ENCODE measurements at places on chromosomes 1 and 21.

DNA sequence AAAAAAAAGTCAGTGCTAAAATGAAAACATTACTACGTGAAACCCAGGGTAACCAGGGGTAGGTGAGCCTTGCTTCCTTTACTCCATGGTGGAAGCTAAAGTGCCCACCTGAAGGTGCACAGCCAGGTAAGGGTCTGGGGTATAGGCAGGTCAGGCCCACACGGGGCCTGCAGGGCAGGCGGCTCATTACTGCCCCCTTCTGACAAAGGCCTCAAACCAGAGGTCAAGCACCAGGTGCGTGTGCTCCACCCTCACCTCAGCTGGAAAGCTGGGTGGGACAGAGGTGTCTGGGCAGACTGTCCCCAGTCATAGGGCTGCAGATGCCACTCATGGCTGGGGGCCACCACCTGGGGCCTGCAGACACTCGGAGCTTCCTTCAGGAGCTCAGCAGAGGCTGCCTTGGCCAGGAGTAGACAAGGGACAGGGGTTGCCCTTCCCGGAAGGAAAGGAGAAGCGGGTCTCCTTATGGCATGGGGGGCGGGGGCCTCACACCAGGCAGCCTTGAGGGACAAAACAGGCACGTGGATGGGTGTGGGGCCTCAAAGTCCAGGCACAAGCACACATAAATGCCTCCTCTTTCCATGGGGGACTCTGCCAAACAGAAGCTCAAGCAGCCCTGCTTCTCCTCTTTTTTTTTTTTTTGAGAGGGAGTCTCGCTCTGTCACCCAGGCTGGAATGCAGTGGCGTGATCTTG lies 36.2 kb downstream of the ACOT7 start:
- DNase-seq = no peak

- peak; percentile 91 for DNase-seq
Observed at GRCh38 chr1:960363-961131, at the start of gene KLHL17. Gene KLHL17 (plus strand): TSS chr1:960584. CDS start chr1:960694, 110 bp downstream.

DNA sequence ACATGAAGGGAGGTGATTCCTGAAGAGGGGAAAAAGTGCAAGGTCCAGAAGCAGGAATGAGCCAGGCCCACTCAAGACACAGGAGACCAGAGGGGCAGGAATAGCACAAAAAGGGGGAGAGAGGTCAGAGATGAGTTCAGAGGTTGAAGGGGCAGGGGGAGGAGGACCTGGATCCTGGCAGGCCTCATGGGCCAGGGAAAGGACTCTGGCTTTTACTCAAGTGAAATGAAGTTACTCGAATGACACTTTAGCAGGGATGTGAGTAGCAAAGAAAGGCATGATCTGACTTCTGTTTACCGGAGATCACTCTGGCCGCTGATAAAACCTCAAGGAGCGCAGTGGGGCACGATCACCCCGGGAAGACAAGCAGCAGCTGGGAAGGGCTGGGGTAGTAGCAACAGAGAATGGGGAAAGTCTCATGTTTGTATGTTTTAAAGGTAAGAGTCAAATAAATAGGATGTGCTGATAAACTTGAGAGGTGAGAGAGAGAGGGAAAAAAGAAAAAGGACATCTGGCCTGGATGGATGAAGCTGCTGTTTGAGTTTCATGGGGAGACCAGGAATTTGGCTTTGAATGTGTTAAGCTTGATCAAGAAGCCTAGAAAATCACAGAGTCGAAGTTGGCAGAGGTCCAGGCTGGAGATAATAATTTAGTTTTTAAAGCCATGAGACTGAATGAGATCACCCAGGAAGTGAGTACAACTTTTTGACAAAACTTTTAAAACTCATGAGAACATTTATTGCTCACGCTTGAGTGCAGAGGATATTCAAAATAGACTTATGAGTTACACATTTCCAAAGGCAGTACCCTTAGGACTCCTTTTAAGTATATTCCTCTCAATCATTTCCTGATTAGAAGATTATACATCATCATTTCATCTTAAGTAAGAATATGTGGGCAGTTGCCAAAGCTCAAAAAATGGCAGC lies 156.0 kb downstream of the RERE start:
- no peak for DNase-seq

DNA sequence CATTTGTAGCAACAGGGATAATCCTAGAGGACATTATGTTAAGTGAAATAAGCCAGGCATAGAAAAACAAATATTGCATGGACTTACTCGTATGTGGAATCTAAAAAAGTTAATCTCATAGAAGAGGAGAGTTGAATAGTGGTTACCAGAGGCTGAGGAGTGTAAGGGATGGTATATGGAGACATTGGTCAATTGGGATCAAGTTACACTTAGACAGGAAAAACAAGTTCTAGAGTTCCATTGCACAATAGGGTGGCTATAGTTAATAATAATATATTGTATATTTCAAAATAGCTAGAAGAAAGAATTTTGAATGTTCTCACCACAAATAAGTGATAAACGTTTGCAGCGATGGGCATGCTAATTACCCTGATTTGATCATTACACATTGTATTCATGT lies 354.6 kb downstream of the SEC16B start:
- no peak for DNase-seq

DNA sequence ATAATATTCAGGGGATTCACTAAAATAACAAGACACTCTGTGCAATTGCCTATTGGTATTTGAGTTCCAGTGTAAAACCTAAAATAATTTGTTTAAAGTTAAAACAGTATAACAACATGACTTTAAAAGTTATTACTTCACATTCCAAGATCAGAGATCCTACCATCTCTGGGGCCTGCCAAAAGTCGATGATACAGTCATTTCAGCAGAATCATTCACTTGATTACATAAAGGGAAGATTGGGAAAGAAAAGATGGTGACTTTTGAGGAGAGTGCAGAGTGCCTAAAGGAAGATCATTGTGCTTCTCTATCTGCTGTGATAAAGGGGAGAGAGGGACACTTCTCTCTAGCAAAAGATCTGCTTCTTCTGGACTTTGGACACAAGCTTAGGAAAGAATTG lies 784.4 kb upstream of the ADGRL4 start:
- DNase-seq = no peak
